ENCODE measurements at places on chromosomes 1 and 21.

- DNase-seq: no peak
These were observed 5.3 kb downstream of the TENT5C start for GRCh38 chr1:117611121-117611601.

- DNase-seq: no peak
These were observed 54.2 kb downstream of the HMCN1 start for GRCh38 chr1:185788386-185788785.

DNA sequence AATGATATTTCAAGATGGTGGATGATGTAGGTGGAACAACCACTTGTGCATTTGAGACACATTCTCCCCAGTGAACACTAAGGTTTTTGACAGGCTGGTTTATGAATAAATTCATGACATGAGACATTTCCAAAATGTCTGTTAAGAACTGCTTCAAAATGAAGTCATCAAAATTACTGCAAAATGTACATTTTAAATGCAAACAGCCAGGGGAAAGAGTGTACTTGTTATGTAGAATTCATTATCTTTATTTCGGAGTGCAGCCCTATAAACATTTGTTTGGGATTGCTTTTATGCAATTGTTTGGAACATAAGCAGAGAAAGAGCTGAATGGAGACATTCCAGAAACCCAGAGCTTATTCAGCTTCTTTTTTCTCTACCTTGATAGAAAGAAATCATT, 49.5 kb downstream of the DSCAM start:
- DNase-seq: no peak

- no peak for DNase-seq
These were observed 28.2 kb downstream of the NAV1 start for GRCh38 chr1:201566933-201567801.

- no peak for DNase-seq
These were observed 39.0 kb downstream of the FYB2 start for GRCh38 chr1:56780128-56780750.

DNA sequence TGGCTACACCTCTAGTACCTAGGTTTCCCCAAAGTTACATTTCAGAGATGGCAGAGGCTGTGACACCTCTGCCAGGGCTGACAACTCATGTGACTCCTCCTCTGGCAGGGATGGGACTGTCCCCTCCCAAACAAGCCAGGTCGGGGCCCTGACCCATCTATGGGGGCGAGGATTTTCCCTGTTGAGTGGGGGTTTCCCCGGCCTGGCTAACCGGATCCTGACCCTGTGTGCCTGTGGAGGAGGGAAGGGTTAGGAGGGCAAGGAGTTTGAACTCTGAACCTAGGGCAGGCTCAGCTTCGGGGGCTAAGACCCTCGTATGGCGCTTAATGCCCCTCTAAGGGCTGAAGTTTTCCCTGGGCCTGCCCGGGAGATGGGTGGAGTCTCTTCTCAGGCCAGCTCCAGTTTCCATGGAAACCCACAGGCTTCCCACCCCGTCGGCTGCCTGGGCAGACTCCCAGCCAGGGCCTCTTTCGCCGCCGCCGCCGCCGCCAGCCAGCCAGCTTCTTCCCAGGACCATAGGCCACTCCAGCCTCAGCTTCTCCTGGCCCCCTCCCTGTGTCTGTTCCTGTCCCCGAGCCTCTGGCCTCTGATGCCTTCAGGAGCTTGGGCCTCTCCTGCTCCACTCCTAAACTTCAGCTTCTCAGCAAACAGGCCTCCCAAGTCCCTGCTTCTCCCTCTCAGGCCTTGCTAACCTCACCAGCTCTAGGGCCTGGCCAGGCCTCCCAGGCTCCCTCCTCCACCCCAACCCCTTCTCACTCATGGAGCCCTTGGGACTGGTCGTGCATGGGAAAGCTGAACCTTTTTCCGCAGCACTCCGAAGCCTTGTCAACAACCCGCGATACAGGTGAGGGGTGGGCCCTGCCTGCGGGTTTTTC, at the start of gene BTBD19:
BTBD19 (plus strand) TSS at position 461 of the 875 bp plus-strand sequence; CDS start at position 759, 298 bp downstream.
- DNase-seq: peak; percentile 26

- DNase-seq: peak; percentile 57
These were observed 28.5 kb upstream of the PKP1 start for GRCh38 chr1:201254625-201255478.

DNA sequence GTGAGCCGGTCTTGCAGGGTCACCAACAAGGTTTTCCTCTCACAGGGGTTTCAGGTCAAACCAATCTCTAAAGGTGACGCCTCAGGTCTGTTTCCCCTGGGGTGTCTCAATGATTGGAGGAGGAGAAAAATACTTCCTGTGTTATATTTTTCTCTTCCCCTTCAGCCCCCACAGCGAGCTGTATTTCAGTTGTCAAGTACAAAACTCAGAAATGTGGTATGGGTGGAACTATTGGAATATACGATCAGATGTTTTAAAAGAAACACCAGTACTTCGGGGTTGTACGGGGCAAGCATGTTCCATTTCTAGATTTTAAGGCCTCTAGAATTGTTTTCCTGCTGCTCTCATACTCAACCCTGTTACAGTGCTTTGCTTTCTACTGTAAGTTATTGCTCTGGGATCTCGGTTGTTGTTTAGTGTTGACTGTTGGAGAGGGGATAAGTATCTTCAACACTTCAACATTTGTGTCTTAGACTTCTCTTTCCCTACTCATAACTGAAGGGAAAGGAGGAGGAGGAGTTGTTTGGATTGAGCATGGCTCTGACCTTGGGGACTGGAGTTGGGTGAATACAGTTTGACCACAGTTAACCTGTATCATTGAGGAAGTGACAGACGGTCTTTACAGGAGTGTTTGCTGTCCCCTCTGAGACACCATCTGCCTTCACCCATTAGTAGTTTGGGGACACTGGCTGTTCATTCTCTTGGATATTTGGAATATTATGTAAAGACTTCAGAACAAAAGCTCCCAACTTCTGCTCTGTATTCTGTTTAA, 2.0 kb downstream of the MAPKAPK2 start:
- peak; percentile 20 for DNase-seq

DNA sequence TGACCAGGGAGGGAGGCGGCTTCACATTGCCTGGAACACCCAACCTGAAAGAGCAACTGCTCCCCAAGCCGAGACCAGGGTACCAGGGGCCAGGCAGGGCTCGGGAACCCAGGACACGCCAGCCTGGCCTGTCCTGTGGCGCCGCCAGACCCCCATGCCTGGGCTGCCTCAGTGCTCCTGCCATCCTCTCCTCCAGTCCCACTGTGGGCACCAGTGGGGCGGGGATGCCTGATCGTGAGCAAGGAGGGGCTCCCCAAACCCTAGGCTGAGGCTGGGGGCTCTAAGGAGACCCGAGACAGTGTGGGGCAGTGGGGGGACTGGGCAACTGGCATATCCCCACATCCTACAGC, 45.1 kb downstream of the WNT9A start:
- DNase-seq: no peak

- DNase-seq: no peak
These were observed 253.8 kb downstream of the GPR52 start for GRCh38 chr1:174701565-174701964.

DNA sequence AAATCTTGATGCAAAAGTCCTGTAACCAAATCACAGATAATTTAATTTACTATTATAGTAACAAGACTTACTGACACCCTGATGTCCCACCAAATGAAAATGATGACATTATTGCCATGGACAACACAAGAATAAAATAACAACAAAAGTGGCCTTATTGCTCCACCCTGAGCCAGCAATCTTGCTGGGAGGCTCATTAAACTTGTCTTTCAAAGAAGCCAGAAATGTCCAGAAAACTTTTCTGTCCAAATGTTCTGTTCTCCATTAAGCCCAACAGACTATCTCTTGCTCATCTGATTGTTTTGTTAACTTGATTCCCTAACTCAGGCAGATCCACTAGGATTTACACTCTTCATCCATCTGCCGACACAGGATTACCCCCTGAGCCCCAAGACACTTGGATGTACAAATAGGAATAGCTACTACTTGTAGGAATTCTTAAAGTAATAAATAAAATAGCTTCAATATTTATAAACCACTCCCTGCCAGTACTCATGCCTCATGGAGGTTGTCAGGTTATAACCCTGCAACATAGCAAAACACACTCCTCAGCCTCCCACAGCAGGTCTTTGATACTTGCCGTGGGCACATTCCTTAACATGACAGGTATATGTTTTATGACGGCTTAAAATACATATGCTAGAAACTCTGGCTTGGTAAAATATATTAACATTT, 84.9 kb downstream of the PTPN14 start:
- no peak for DNase-seq

DNA sequence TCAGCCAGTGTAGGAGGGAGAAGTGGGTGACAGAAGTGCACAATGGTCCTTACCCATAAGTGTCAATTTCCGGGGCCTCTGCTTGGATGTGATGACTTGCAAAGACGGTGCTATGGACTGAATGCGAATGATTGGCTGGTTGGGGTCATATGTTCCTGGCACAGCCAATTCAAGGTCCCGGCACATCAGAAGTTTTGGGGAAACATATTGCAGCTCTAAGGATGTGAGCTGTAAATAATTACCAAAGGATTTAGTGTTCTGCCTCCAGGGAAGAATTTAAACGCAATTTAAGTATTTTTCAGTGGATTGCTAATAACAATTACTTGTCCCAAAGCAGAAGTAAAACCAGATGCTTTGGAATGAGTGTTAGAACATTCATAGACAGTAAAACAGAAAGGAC, 26.9 kb upstream of the EXOSC10 start:
- no peak for DNase-seq

GRCh38 chr1:32195972-32196823, 4.2 kb upstream of the CCDC28B start:
- peak; percentile 14 for DNase-seq

- DNase-seq: no peak
These were observed 188.7 kb downstream of the CHRM3 start for GRCh38 chr1:239575113-239575512.

GRCh38 chr1:106249365-106249764, 807.1 kb upstream of the PRMT6 start:
- no peak for DNase-seq

DNA sequence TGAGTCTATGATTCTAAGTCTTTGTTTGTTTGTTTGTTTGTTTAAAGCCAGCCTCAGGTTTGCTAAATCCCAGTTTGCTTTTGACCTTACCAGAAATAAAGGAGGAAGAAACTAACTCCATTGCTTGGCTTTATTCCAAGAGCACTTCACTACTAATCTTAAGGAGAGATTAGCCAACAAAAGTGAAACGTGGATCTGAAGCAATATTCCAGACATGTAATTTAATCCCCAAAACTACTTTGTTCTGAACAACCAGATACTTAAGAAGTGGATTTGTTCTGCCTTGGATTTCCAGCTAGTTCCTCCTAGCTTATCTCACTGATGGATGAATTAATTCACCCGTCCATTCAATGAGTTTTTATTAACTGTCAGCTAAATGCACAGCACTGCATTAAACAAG, 15.9 kb upstream of the CEP350 start:
- DNase-seq: no peak

DNA sequence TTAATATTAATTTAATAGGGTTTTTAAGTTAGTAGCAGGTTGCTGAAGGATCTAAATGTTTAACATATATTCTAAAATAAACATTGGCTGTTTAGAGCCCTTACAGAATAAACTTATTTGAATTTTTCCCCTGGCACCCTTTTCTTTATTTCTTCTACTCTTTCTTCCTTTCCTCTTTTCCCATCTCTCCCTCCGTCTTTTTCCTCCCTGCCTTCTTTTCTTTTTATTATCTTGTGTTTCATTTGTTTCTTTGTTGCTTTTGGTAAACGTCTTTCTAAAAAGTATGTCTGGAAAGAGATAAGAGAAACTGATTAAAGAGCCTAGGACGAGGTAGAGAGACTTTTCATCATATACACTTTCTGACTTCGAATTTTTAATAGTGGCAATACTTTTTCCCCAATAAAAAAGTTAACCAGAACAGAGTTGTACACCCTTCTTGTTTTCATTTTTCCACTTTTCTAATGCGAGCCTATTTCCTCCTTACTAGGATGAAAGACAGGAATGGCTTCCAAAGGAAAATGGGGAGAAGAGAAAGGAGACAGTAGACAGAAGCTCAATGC, 39.5 kb upstream of the ATF3 start:
- DNase-seq: no peak

DNA sequence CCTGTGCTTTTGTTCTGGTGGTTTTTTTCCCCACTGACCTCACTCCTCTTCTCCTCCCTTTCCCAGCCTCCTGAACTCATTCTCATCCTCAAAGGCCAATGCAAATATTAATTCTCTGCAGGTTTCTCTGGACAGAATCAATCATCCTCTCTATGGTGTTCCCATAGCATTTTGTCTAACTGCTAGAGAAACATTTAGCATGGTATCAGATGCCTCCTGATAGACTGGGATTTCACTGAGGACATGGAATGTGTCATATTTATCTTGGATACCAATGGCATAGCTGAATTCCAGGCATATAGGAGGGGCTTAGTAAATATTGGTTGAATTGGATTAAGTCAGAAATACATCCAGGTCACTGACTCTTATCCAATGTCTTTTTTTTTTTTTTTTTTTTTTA, 46.1 kb upstream of the SRP9 start:
- no peak for DNase-seq

GRCh38 chr1:36464605-36465393, 615 bp upstream of the MRPS15 start:
- DNase-seq: no peak

DNA sequence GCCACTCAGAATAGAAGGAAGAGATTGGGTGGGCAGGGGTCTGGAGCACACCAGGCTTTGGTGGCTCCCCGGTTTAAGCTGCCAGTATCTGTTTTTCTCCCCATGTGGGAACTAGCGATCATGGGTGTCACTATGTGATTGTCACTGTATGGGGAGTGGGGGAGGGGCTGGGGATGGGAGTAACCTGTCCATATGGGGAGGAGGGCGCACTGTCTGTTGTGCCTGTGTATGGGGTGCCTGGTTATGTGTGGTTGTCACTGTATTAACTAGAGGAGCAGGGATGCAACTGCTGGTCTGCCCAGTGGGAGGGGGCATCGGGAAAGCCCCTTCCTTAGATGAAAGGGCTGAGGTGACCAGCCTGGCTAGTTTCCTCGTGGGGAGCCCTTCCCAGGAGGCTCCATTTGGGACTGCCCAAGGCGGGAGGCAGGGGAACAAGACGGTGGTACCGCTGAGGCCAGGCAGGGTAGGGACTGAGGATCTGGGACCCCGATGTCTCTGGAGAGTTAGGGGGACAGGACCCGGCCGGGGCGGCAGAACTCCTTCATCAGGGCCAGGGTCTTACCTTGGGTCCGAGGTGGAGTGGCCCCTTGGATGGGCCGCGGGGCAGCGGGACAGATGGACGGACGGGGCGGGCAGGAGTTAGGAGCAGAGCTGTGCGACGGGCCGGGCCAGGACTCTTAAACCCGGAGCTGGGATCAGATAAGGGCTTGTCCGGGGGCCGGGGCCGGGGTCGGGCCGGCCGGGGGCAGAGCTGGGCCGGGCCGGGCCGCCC, at the start of gene KCNJ10:
KCNJ10 (minus strand) TSS at position 701 of the 772 bp plus-strand sequence. CDS start 27,628 bp downstream, outside the sequence.
- no peak for DNase-seq

DNA sequence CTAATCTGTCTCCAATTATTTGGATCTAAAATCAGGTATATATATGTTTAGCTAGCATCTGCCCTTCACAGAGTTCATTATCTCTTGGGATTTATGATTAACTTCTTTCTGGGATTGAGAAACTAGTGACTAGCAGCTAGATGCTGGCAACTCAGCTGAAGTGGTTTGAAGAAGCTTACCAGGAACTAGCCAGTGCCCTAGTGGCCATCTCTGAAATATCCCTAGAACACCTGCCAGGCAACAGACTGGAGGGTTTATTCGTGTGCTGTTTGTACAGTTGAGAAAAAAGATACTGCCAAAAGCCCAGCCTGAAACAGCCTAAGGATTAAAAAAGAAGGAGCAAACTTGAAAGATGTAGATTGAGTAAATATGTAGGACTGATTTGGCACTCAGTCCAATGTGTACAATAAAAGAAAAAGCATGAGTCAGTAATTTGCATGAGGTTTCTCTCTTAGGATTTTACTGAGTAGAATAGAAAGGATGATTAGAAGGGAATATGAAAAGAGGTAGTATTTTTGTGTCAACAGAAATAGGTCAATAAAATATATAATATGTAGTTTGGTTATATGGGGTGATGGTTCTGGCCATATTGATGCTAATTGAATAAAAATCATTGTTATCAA, 1144.6 kb upstream of the ADGRL2 start:
- no peak for DNase-seq

All from CD4-positive, alpha-beta T cell treated with Interleukin-6 for 4 hours (primary cell).